ENCODE measurements at places on chromosomes 11 and 22.

- DNase-seq: no peak
Measured at GRCh38 chr11:79261684-79262083, 179.1 kb downstream of the TENM4 start.

DNA sequence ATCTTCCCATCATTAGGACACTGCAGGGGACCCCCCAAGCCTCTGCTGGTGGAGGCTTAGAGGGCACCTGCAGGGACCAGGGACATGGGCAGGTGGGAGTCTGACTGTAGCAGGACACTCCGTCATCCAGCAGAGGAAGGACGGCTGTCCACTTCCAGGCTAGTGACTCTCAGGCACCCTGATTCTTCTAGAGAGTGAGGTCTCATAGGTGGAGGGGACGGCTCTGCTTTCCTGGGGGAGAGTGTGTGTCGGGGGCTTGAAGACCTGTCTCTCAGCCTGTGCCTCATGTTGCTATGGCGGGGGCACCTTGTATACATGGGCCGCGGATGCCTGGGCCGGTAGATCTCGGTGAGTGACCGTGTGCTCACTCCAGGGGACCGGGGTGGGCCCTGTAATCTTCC is 1116.6 kb downstream of the BRD1 start:
- DNase-seq: no peak

DNA sequence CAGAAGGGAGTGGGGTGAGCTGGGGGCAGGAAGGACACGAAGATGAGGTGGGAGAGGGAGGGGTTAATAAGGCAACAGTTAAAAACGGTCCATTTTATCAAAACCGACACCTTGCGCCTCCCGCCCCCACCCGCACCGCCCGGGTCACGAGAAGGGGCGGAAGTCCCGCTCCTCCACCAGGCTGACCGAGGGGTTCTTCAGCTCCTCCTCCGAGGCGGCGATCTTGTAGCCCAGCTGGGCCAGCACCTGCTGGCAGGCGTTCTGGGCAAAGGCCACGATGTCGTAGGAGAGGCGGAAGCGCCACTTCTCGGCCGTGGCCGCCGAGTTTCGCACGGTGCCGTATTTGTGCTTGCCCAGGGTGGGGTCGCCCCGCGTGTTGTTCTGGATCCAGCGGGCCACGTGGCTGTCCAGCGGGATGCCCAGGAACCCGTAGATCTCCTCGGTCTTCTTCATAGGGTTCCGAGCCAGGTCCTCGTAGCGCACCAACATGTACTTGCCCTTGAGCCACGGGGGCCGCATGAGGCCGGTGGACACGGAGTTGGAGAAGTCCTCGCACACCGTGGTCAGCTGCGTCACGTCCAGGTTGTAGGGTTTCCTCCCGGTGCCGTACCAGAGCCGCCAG is 15.8 kb downstream of the CHST1 start:
- no peak for DNase-seq

DNA sequence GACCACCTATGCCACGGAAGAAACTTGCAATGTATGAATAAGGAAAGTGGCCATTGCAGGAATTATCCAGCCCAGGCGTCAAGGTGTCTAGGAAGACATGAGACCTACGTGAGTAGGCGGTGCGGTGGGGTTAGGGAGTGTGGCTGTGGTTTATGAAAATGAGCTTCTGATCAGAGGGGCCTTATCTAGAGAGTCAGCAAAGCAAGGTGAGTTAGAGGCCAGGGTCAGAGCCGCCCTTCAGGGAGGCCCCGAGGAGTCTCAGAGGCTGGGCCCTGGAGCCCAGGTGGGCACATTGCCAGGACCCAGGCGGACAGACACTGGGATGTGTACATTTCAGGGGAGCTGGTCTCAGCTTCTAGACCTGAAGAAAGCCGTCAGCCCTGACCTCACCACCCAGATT is 13.8 kb upstream of the LINC01488 start:
- no peak for DNase-seq

GRCh38 chr11:4019891-4020290 is 74.7 kb upstream of the RRM1 start:
- DNase-seq: no peak

- DNase-seq: peak; percentile 18
Measured at GRCh38 chr11:73157101-73158010, 15.2 kb upstream of the FCHSD2 start.

GRCh38 chr22:30891781-30892180 is 76.8 kb downstream of the MORC2 start:
- DNase-seq: no peak

DNA sequence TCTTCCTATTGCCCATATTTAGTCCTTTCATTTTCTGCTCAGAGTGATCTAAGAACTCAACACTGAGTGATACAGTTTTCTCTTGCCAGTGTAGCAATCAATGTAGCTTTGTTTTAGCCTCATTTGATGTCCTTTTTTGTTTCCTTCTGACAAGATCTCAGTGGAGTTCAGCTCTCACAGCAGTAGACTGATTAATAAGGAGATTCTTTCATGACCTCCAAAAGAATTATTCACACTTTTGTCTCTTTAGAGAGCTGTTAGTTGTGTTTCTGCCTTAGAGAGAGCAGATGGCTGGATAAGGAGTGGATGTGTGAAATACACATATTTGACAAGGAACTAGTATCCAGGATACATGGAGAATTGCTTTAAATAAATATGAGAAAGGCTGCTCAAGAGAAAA is 6.6 kb upstream of the TMEM225 start:
- DNase-seq: no peak

DNA sequence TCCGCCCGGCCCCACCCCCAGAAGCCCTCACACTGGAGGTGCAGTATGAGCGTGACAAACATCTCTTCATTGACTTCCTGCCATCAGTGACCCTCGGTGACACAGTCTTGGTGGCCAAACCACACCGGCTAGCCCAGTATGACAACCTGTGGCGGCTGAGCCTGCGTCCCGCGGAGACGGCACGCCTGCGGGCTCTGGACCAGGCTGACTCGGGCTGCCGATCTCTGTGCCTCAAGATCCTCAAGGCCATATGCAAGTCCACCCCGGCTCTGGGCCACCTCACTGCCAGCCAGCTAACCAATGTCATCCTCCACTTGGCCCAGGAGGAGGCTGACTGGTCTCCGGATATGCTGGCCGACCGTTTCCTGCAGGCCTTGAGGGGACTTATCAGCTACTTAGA is 6.6 kb upstream of the ATF4 start:
- no peak for DNase-seq

GRCh38 chr11:10708131-10708530 is 14.6 kb upstream of the IRAG1 start:
- no peak for DNase-seq

DNA sequence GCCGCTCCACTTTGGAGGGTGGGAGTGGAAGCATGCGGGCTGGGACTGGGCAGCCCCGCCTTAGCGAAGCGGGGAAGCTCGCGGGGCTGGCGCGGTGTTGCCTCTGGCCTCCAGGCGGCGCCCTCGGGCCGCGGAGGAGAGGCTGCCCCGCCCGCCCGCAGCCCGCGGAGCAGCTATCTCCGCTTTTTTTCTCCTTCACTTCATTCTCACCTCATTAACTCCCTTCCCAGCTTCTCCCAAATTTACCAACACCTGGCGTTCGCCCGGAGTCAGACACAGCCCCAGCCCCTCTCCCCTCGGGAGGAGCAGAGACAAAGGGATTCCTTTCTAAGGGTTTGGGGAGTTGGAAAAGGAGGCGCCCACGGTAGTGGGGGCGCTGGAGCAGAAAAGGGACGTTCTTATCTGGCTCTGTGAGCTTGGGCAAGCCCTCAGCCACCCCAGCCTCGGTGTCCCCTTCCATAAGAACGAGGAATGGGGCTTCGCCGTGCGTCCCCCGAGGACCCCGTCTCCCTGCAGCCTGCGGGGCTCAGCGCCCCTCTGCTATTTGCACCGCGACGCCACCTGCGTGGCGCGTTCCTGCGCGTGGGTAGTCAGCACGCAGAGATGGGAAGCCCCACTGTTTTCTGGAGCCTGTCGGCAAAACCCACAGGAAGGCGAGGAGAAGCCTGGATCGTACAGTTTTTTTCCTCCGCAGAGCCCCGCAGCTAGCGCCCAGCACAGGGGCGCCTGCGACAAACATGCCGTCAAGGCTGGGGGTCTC is 1.5 kb upstream of the WNT11 start:
- DNase-seq: peak; percentile 78

GRCh38 chr11:61923166-61924063 is 6.0 kb upstream of the RAB3IL1 start:
- no peak for DNase-seq

GRCh38 chr22:22884888-22885840 is 2.5 kb upstream of the IGLL5 start:
- DNase-seq: no peak

GRCh38 chr11:70662691-70663098 is 264.4 kb downstream of the CTTN start:
- no peak for DNase-seq

GRCh38 chr22:27477171-27477570 is 324.4 kb downstream of the MN1 start:
- DNase-seq: no peak

DNA sequence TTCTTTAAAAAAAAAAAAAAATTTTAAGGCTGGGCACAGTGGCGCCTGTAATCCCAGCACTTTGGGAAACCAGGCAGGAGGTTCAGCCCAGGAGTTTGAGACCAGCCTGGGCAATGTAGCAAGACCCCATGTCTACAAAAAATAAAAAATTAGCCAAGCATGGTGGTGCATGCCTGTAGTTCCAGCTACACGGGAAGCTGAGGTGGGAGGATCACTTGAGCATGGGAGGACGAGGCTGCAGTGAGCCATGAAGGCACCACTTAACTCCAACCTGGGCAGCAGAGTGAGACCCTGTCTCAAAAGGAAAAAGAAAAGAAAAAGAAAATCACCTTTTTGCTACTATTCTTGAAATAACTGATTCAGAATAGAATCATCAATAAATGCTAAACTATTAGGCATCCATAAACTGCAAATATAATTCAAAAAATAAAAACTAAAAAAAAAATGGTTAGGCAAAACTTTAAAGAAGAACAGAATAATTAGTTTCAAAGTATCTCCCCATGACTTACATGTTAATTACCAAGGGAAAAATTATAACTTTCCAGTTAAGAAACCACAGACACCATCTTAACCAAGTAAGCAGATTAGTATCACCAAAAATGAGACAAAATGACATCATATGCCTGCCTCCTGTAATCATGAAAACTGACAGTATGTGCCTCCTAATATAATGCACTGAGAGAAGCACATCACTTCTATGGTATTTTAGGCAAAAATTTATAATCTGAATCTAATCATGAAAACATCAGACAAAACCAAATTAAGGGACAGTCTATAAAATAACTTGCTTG is 63.6 kb downstream of the DENND5A start:
- DNase-seq: no peak

- DNase-seq: no peak
Measured at GRCh38 chr11:13388741-13389140, 74.3 kb downstream of the BTBD10 start.

DNA sequence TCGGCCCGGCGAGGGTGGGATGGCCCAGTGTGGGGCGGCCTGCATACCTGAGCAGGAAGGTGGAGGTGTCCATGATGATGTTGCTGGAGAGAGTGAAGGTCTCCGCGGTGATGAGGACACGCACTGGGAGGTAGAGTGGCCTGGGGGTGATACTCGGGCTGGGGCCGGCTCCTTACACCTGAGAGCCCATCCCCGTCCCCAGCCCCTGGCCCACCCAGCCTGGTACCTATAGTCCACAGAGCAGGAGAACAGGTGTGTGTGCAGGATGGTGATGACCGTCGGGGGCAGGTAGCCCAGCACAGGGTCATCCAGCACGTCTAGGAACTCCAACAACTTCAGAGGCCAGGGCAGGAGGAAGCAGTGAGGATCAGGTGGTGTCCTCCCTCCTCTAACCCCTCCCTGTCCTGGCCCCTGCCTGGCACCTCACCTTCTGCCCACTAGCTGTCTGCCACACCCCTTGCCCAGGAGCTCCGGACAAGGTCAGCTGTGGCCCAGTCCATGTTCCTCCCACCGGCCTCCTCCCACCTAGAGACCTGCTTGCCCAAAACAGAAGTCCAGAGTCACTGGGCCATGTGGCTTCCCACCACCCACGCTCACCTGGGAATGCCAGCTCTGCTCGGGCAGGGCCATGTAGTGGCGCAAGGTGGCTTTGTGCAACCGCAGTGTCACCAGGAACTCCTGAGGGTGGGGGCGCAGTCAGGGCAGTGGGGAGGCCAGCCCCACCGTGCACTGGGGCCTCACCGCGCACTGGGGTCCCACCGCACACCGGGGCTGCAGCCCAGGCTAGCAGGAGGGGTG is 11.3 kb downstream of the ATG2A start:
- DNase-seq: no peak

DNA sequence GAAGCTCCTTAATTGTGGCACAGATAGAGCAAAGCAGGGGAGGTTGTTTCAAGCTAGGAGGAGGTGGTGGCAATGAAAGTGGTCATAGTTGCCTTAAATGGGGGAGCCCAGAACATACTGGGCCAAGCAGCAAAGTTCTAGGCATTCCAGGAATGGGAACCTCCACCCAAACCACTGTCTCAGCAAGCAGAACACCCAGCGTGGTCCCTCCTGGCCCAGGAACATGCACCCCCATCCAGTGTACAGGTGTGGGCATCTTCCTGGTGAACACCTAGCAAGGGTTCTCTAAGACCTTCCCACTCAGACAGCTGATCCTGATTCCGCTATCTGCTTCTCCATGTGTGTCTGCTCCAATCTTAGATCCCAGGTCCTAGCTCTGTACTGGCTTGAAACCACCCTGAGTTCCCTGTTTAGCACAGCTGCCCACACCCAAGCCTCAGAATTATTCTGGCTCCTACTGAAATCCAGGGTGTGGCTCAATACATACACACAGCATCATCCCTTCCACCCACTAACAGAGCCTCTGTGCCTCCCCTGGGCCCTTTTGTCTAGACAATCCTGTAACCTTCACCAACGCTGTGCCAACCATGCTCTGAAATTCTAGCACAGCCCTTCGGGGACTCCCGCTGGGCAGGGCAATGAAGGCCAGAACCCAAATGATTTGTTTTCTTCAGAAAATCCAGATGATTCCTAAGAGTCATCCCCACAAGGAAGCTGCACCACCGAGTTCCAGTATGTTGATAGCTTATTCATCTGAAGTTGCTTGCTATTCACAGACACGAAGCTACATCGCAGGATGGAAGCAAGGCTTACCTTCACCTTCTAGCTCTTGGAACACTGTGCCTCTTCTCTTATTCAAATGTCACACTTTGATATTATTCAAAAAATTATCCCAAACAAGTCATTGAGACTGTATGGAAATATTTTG is 76.6 kb downstream of the ABTB2 start:
- peak; percentile 21 for DNase-seq

- no peak for DNase-seq
Measured at GRCh38 chr22:36232715-36233401, 6.5 kb downstream of the APOL2 start.

- DNase-seq: no peak
Measured at GRCh38 chr11:92931746-92932422, 37.6 kb upstream of the MTNR1B start.

- DNase-seq: no peak
Measured at GRCh38 chr11:34826384-34826726, 89.8 kb downstream of the APIP start.

- DNase-seq: no peak
Measured at GRCh38 chr22:36104988-36105387, 55.6 kb downstream of the APOL3 start.

Data from MCF 10A (cell line).